ENCODE measurements at places on chromosomes 3 and 15.

DNA sequence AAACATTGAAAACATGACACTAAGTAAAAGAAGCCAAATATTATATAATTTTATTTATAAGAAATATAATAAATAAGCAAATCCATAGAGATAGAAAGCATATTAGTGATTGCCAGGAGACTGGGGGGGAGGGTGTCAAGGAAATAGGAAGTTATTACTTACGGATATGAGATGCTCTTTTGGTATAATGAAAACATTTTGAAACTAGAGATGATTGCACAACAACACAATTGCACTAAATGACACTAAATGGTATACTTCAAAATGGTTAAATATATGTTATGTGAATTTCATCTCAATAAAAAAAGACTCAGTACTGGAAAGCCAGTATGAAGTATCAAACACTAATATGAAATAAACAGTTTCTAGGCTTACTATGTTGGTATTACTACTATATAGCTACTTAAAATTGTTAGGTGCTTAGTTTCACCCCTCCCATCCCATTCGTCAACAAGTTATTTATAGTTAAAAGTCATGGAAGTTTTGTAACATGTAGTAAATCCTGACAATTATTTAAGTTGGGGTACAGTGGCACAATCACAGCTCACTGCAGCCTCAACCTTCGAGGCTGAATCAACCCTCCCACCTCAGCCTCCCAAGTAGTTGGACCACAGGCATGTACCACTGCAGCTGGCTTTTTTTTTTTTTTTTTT is 43.7 kb downstream of the STAG1 start:
- DNase-seq = no peak

DNA sequence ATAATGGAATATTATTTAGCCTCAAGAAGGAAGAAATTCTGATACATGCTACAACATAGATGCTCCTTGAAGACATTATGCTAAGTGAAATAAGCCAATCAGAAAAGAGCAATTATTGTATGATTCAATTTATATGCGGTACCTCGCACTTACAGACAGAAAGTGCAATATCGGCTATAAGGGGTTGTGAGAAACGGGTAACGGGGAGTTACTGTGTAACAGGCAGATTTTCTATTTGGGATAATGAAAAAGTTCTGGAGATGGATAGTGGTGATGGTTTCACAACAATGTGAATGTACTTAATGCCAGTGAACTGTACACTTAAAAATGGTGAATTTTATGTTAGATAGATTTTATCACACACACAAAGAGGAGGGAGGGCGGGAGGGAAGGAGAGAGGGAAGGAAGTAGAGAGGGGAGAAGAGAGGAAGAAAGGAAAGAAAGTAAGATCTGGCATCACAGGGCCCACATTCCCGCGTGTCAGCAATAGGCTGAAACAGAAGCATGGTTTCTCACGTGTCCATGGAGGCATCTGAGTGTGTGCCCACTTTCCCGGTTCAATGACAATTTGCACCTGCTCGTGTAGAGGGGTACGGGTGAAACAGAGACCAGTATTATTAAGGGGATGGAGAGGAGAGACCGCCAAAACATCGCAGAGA is 700 bp upstream of the BLM start:
- DNase-seq = no peak

- no peak for DNase-seq
These were observed 64.4 kb upstream of the TPM1 start for GRCh38 chr15:62977952-62978811.

DNA sequence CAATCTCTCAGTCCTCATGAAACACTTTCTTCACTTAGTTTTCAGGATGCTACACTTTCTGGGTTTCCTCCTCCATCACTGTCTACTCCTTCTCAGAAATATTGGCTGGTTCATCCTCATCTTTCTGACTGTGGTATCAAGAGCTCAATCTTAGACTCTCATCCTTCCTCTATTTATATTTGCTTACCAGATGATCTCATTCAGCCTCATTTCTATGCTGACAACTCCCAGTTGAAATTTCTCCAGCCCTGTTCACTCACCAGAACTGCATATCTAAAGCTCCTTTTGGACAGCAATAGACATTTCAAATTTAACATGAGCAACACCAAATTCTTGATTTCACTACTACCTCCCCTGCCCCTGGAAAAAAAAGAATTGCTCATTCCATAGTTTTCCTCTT is 48.0 kb upstream of the FBN1 start:
- DNase-seq = no peak

DNA sequence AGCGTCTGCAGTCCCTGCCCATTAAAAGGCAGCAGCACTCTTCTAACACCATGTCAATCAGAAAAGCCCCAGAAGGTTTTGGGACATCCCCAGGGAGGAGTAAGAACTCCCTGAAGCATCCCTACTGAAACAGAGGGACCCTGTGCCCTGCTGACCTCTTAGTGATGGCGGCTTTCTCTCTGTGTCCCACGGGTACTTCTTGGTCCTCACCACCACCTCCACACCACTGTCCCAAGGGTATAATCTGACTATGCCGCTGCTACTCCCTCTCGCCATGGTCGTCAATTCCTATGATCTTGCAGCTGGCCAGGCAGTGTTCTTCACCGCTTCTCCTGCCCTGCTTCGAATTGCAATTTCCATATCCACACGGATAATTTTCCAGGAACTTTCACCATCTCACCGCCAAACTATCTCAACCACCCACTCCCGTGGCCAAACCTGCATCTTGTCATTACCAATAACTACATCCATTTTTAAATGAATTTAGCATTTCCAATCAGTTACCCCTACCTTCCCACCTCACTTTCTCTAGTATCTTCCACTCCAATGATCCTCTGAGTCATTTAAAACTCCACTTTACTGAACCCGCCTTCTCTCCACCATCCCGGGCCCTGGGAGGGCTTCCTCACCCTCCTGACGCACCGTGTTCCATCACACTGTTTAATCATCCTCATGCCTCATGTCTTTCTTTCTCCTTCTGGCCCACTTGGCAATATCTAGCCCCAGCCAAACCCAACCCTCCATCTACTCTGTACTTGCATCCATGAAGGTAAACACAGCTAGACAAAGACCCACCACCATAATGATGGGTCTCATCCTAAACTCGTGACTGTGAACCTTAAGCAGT is 23.7 kb downstream of the PRR23E start:
- no peak for DNase-seq

- no peak for DNase-seq
These were observed 13.2 kb upstream of the EDC3 start for GRCh38 chr15:74709011-74709410.

GRCh38 chr15:39419651-39420050 is 161.2 kb upstream of the THBS1 start:
- DNase-seq = no peak

DNA sequence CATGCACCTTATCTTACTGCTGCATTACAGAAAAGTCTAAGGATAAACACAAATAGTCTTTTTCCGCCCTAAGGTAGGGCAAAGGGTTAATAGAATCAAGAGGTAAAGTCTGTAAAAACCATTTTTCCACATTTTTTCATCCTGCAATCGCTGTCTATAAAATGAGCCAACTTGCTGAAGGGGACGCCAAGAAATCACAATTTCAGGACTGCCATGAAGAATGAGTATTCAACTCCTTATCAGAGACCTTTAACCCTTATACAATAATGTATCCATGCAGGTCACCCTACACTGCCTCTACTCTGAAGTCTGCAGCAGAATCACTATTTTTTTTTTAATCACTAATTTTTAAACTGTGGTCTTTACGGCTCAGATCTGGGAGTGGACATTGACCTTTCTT is 1.1 kb upstream of the DNAJC13 start:
- no peak for DNase-seq

GRCh38 chr15:62392376-62392775 is 227.3 kb upstream of the C2CD4B start:
- no peak for DNase-seq

- DNase-seq = no peak
These were observed 166.1 kb downstream of the GABRG3 start for GRCh38 chr15:27137127-27137526.

GRCh38 chr15:98813951-98814350 is 165.6 kb downstream of the IGF1R start:
- no peak for DNase-seq

DNA sequence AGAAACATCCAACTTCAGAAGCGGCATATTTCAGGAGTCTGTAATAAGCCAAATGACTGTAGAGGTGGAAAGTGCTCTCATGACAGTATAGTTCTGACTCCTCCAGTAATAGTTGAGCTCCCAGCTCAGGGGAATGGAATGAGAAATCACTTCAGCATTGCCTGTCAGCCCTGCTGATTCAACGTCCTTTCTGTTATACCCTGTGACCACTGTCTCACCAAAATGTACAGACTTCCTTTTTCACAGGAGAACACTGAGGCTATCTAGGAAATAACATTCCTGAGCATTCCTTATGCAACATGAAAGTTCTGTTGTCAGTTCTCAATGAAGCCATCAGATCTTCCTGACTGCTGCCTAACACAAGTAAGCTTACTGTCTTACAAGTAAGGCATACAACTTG is 284.5 kb upstream of the MME start:
- DNase-seq = no peak

DNA sequence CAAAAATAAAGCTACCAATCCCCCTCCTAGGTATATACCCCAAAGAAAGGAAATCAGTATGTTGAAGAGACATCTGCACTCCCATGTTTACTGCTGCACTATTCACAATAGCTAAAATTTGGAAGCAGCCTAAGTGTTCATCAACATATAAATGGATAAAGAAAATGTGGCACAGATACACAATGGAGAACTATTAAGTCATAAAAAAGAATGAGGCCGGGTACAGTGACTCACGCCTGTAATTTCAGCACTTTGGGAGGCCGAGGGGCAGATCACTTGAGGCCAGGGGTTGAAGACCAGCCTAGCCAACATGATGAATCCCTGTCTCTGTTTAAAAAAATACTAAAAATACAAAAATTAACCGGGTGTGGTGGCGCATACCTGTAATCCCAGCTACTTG is 10.0 kb upstream of the PTPN9 start:
- DNase-seq = no peak

DNA sequence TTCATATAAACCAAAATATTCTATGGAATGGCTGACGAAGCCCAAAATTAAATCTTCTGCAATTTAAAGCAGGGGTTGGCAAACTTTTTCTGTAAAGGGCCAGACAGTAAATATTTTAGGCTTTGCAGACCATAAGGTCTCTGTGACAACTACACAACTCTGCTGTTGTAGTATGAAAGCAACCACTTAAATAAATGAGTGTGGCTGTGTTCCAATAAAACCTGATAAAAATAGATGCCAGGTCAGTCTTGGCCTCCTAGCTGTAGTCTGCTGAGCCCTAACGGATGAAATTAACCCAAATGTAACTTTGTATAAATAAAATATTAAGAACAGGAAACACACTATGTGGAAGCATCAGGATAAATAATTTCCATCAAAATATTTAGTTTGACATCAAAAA is 104.2 kb downstream of the FBXL22 start:
- DNase-seq = no peak

DNA sequence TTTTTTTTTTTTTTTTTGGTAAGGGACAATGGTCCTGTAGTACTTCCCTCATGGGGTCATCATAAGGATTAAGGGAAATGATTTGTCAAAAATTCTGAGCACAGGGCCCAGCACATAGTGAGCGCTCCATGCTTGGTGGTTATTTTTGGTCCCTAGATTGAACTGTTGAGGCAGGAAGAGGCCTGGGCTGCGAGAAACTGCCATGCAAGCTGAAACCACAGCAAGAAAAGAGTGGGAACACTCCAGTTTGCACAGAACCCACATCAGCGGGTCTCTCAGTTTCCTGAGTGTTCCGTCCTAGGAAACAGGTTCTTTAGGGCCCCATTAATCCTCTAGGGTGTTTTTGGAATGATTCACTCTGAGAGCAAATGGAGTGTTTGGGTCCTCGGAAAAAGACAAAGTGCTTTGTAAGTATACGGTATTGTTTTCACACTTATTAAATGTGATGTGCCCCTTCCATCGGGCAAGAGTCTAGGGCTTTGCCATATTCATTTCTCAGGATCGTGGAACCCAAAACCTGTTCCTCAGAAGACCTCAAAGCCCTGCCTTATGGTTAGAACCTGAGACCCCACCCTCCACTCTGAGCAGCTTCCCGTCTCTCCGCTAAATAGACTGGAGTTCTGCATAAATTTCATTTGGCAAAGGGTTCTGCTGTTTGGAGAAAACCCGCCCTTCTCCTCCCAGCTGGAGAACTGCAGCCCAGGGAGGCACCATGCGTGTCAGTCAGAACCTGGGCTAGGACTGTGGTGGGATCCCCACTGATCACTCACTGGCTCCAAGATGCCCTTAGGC is 60.4 kb downstream of the SPSB4 start:
- no peak for DNase-seq

GRCh38 chr15:40506964-40507571 is 36.3 kb downstream of the CHST14 start:
- DNase-seq = peak; percentile 80

DNA sequence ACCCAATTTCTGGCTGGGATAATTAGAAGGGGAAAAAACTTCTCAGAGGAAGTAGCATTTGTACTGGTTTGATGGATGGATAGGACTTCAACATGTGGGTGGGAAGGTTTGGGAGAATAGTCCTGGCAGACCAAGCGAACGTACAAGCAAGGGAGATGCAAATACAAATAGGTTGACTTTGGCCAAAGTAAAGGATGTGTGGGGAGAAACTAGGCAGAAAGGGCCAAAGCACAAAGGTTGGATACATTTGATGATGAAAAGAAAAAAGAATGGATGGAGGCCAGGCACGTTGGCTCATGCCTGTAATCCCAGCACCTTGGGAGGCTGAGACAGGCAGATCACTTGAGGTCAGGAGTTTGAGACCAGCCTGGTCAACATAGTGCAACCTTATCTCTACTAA is 63.4 kb downstream of the ERC2 start:
- no peak for DNase-seq

- no peak for DNase-seq
These were observed 17.3 kb downstream of the STIMATE start for GRCh38 chr3:52880047-52880446.

- DNase-seq = no peak
These were observed 63.9 kb upstream of the TP63 start for GRCh38 chr3:189567322-189567721.

DNA sequence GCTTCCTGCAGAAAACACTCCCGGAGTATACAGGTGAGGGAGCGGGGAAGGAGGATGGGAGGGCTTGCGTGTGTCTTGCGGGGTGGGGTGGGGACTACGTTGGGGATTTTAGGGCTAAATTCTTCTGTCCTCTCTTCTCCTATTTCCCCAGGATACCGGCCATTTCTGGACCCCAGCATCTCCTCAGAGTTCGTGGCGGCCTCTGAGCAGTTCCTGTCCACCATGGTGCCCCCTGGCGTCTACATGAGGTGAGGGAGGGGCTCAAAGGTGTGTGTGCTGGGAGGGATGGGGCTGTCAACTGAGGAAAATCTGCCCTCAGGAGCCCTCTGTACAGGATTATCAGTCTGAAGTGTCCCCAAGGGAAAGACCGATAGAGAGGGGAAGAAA is 6.6 kb downstream of the DUOX1 start:
- DNase-seq = peak; percentile 46

DNA sequence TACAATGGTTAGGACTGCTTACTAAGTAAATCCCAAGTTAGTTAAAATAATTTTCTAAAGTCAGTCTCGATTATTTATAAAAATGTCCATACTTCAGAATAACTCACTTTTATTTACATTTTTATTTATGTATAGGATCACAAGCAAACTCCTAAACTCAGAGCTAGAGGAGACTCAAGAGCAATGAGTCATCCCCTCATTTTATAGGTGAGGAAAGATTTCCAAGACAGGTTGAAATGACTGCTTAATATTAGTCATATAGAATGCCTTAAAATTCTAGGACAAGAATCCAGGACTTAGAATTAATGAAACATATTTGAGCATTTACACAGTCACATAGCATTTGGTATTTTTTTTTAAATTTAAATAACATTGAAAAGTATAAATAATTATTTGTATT is 983.8 kb downstream of the SI start:
- no peak for DNase-seq

GRCh38 chr3:29185706-29186105 is 95.2 kb upstream of the RBMS3 start:
- no peak for DNase-seq
